ENCODE measurements at places on chromosomes 4 and X. TPM values are rescaled to one million over a fixed set of nuclear protein-coding genes. Genes with fewer than 3 reads are reported as not detected.

GRCh38 chrX:47518144-47518543 is 35.1 kb upstream of the ZNF41 start:
- peaks cover 15% of the 10 kb centered on the region for H3K4me1 ChIP-seq
- H3K36me3 ChIP-seq, result no peaks in the 10 kb centered on the region
- H3K27ac ChIP-seq, result no peak overlapping the region
- peaks cover 3% of the 10 kb centered on the region for H3K27me3 ChIP-seq
- H3K4me3 ChIP-seq, result no peak overlapping the region

DNA sequence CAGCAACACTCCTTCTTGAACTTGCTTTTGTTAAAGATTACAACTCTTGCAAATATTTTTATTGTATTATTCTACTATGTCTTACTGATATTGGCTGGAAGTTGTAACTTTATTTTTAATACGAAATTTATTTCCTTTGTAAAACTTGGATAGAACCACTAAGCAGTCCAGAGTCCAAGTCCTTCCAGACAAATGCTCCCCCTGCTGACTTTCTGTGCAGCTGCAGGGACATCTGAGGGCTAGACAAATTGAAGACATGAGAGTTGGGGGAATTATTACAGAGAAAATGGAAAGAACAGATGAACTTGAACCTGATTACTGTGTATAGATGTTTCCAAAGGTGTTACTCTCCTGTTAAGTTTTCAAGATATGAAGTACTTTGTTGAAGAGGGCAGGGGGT is 238.8 kb downstream of the GRIA3 start:
- no peaks in the 10 kb centered on the region for H3K4me1 ChIP-seq
- no peak overlapping the region for H3K4me3 ChIP-seq
- DNase-seq, result no peak
- no peaks in the 10 kb centered on the region for H3K27me3 ChIP-seq

- H3K4me3 ChIP-seq, result no peak overlapping the region
- H3K36me3 ChIP-seq, result no peaks in the 10 kb centered on the region
- H3K27ac ChIP-seq, result no peak overlapping the region
Observed at GRCh38 chr4:147019091-147019490, 73.4 kb upstream of the TTC29 start.

GRCh38 chr4:110196871-110197528 is 1.4 kb downstream of the ELOVL6 start:
- peaks cover 18% of the 10 kb centered on the region for H3K36me3 ChIP-seq
- no peaks in the 10 kb centered on the region for H3K27me3 ChIP-seq
- H3K4me1 ChIP-seq, result peaks cover 39% of the 10 kb centered on the region
- peak overlapping the region; percentile 93 for H3K4me3 ChIP-seq

DNA sequence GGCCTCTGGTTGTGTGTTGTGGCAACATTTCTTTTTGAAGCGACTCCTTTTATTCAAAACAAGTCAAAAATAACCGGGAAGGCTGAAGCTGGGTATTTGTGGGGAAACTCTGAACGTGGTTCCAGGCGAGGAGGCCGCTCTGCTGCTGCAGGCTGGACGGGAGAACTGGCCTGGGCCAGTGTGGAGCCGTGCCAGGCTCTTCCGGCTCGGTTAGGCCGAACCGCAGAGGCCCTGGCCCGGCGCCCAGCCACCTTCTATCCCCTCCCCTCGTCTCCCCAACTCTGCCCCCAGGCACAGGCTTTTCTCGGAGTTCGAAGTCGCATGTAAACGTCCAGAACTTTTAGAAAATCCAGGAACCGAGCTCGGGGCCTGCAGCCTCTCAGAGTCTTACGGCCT is 2.4 kb upstream of the BCOR start:
- peaks cover 2% of the 10 kb centered on the region for H3K36me3 ChIP-seq
- no peak overlapping the region for H3K27ac ChIP-seq
- H3K4me3 ChIP-seq, result no peak overlapping the region
- DNase-seq, result no peak

DNA sequence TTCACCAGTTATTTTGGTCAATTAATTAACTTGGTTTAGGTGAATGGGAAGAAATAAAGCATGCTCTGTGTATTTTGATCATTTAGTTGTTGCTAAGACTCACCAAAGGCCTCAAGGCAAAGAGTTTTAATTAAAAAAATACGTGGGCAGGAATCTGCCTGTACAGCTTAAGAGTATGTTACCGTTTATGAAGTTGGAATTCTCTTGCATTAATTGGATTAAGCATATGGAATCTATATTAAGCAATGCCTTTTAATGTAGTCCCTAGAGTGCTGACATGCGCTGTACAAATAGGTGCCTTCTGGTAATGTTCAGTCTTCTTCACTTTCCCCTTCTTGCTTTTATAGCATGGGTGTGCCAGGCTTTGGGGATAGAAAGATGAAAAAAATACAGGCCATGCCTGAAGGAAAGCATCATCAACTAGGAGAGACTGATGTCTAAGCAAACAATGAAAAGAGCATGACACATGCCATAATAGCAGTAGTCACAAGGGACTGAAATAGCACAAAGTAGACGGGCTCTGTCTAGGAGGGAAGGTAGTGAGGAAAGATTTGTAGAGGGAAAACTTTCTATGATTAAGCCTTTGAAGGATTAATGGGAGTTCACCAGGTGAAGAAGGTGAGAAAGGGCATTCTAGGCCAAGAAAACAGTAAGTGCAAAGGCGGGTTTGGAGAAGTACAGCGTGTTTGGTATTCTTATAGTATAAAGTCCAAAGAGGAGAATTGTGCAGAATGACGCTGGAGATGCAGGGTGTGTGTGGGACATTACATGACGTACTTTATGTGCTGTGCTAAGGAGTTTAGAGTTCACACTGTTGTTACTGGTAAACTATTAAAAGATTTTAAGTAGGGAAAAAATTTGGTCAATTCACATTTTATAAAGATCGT is 226.1 kb upstream of the ANXA3 start:
- H3K36me3 ChIP-seq, result no peaks in the 10 kb centered on the region
- peaks cover 37% of the 10 kb centered on the region for H3K27me3 ChIP-seq

DNA sequence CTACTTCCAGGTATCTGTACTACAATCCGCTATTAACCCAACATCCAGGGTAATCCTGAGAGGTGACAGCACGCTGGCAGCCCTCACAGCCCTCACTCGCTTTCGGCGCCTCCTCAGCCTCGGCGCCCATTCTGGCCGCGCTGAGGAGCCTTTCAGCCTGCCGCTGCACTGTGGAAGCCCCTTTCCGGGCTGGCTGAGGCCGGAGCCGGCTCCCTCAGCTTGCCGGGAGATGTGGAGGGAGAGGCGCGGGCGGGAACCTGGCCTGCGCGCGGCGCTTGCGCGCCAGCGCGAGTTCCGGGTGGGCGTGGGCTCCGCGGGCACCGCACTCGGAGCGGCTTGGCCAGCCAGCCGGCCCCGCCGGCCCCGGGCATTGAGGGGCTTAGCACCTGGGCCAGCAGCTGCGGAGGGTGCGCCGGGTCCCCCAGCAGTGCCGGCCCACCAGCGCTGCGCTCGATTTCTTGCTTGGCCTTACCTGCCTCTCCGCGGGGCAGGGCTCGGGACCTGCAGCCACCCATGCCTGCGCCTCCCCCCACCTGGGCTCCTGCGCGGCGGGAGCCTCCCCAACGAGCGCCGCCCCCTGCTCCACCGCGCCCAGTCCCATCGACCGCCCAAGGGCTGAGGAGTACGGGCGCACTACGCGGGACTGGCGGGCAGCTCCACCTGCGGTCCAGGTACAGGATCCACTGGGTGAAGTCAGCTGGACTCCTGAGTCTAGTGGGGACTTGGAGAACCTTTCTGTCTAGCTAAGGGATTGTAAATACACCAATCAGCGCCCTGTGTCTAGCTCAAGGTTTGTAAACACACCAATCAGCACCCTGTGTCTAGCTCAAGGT is 87.3 kb downstream of the PRSS12 start:
- no peak overlapping the region for H3K27ac ChIP-seq
- H3K4me3 ChIP-seq, result peak overlapping the region; percentile 68
- peaks cover 2% of the 10 kb centered on the region for H3K36me3 ChIP-seq
- H3K27me3 ChIP-seq, result peaks cover 6% of the 10 kb centered on the region
- peak; percentile 45 for DNase-seq

- no peak for DNase-seq
- H3K4me3 ChIP-seq, result no peak overlapping the region
- peaks cover 17% of the 10 kb centered on the region for H3K27me3 ChIP-seq
- no peaks in the 10 kb centered on the region for H3K36me3 ChIP-seq
Observed at GRCh38 chr4:109313168-109314133, 11.0 kb upstream of the COL25A1 start.

- no peak overlapping the region for H3K4me3 ChIP-seq
- DNase-seq, result no peak
- no peaks in the 10 kb centered on the region for H3K36me3 ChIP-seq
- no peak overlapping the region for H3K27ac ChIP-seq
Observed at GRCh38 chr4:155392481-155393184, 15.9 kb upstream of the MAP9 start.

- no peak overlapping the region for H3K4me3 ChIP-seq
- DNase-seq, result no peak
Observed at GRCh38 chrX:11059933-11060332, 51.2 kb upstream of the HCCS start.

DNA sequence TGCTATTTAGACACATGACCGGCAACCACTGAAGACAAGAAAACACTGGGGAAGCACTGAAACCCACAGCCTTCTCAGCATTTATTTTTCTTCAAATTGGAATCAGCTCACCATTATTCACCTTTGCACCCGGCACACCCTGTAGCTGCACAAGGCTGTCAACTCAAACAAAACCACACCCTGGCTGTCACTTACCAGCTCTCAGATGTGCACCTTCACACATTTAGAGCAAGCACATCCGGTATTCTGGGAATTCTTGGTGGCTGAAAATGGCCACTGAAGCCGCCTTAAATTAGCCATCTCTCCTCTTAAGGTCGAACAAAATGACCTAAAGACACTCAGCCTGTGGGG is 5.9 kb downstream of the ZFYVE28 start:
- peaks cover 28% of the 10 kb centered on the region for H3K27me3 ChIP-seq
- peaks cover 68% of the 10 kb centered on the region for H3K4me1 ChIP-seq
- H3K36me3 ChIP-seq, result no peaks in the 10 kb centered on the region

- peak overlapping the region; percentile 66 for H3K27ac ChIP-seq
- H3K36me3 ChIP-seq, result peaks cover 15% of the 10 kb centered on the region
- H3K27me3 ChIP-seq, result no peaks in the 10 kb centered on the region
- peak; percentile 78 for DNase-seq
- H3K4me3 ChIP-seq, result peak overlapping the region; percentile 33
- peaks cover 39% of the 10 kb centered on the region for H3K4me1 ChIP-seq
Observed at GRCh38 chr4:101205916-101206315, 141.4 kb downstream of the PPP3CA start.

- H3K36me3 ChIP-seq, result no peaks in the 10 kb centered on the region
- no peaks in the 10 kb centered on the region for H3K27me3 ChIP-seq
- DNase-seq, result no peak
- no peak overlapping the region for H3K4me3 ChIP-seq
- H3K4me1 ChIP-seq, result no peaks in the 10 kb centered on the region
Observed at GRCh38 chr4:134906404-134907023, 704.9 kb upstream of the PABPC4L start.

Gene STS
- 2.1 TPM for total RNA-seq

Gene UXT
- total RNA-seq, result 148 TPM

Gene PNMA3
- total RNA-seq, result 1.1 TPM

Gene GNL3L
- 55.2 TPM for total RNA-seq

Gene GJB1
- not detected for total RNA-seq

Gene COMMD8
- 30.2 TPM for total RNA-seq

Gene INTU
- total RNA-seq, result 0.37 TPM
